ENCODE measurements at places on chromosomes 7 and 10.

DNA sequence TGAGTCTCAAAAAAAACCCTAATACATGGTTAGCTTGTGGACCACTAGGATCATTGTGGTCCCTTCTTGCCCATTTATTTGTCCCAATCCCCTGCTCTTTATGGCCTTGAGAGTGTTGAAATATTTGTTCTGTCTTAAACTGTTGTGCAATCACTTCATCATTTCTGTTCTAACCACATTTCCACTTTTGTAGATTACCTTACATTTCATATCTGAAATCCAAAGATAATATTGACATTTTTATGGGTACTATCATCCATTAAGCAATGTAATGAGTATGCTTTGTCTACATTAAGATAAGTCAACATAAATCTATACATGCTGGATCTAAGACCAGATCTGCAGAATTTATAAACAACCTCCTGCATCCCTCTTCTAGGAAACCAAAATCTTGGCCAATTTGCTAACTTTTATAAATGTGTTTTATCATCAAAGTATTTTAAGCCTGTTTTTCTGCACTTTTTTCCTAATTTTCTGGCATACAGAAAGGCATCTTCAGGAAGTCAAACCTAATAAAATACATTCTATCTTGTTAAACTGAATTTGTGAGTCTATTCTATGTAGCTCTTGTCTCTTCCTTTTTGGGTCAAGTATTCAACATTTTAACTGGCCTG, 359.4 kb upstream of the CELF2 start:
- no peak for DNase-seq

- DNase-seq = peak; percentile 38
Observed at GRCh38 chr10:106716381-106716780, 448.1 kb downstream of the SORCS1 start.

DNA sequence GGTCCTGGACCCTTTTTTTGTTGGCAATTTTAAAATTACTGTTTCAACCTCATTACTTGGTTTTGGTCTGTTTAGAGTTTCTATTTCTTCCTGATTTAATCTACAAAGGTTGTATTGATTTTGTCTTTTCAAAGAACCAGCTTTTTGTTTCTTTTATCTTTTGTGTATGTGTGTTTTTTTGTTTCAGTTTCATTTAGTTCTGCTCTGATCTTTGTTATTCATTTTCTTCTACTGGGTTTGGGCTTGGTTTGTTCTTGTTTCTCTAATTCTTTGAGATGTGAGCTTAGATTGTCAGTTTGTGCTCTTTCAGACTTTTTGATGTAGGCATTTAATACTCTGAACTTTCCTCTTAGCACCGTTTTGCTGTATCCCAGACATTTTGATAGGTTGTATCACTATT, 8.5 kb upstream of the MRPS33 start:
- DNase-seq = no peak

GRCh38 chr10:10295537-10295936, 722.1 kb upstream of the CELF2 start:
- DNase-seq = no peak

- no peak for DNase-seq
Observed at GRCh38 chr7:73719806-73720169, 319 bp upstream of the STX1A start.

DNA sequence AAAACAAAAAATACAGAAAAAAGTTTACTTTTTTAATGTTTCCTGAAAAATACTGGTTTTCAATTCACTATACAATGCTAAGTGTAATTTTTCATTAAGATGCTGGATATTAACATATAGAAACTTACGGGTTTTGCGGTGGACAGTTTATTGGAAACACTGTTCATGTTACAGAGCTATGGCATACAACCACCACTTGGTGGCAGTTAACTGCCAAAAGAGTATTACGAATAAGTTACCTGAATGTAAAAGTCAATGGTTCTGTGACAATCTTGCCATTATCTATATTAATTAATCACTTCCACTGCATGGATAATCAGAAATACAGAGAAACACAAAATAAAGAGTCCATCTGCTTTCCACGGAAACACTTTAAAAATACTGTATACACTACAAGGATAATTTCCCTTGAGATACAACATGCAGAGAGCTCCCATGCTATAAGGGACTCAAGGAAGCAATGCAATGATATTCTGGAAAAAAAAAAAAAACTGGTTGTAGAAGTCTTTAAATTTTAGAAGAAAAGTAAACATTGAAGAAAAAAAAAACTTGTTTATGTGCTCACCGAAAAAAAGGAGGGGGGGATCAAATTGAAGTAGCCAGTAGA, 97.0 kb downstream of the TPK1 start:
- DNase-seq = no peak

DNA sequence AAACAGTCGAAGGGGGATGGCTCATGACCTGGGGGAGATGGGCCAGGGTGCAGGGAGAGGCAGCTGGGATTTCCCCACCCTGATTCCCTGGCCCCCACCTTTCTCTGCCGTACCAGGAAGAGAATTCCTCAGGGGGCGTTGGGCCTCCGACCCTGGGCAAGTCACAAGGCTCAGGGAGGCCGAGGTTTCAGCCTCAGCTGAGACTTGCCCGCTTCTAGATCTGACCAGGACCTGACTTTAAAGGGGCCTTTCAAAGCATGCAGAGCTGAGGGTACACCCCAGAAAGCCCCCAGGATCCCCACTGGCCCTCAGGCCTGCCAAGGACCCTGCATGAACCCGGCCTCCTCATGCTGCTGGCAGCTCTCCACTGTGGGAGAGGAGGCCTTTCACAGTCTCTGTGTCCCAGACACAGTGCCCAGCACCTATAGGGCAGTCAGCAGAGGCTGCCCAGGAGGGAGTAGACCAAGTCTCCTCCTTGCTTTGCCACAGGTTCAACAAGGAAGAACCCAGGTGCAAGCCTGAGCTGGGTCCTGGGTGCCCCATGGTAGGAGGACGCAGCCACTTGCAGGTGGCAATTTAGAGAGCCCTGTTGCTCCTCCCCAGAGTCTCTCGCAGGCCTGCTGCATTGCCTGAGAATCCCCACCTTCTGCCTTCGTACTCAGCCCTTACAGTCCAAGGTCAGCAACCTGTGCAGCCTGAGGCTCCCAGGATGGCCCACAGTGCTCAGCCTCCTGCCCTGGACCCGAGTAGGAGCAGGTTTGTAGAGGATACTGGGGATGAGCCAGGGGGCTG, 89.3 kb downstream of the CHST15 start:
- no peak for DNase-seq

DNA sequence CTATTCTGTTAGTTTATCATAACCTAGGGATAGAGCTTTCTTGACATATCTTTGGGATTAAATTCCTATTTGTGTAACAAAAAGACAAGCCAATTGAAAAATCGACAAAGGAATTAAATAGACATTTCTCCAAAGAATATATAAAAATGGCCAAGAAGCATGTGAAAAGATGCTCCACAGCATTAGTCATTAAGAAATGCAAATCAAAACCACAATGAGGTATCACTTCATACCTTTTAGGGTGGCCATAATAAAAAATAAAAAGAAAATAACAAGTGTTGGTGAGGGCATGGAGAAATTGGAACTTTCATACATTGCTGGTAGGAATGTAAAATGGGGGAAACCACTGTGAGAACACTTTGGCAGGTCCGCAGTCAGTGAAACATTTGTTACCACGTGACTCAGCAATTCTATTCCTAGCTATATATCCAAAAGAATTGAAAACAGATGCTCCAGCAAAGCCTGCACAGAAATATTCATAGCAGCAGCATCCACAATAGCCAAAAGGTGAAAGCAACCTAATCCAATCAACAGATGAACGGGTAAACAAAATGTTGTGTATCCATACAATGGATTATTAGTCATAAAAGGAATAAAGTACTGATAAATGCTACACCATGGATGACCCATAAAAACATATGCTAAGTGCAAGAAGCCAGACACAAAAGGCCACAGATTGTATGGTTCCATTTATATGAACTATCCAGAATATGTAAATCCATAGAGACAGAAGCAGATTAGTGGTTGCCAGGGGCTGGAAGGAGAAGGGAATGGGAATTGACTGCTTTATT, 20.5 kb downstream of the SPAG6 start:
- DNase-seq = no peak

DNA sequence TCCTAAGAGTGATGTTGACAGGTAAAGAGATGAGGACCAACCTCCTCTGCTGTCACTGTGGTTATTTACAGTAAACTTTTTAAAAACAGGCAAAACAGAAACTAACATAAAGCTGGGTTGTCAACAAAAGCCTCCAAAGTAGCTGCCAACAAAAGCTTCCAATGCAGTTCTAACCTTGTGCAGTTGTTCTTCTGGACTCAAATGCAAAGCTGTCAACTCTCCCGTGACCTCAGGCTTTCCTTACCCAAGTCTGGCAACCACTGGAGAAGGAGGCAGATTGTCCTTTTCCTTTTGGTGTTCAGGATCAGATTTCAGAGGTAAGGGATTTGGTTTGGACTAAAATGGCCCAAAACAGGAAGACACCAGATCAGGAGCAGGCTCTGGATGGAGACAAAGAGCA, 63.1 kb downstream of the DLG5 start:
- DNase-seq = no peak

DNA sequence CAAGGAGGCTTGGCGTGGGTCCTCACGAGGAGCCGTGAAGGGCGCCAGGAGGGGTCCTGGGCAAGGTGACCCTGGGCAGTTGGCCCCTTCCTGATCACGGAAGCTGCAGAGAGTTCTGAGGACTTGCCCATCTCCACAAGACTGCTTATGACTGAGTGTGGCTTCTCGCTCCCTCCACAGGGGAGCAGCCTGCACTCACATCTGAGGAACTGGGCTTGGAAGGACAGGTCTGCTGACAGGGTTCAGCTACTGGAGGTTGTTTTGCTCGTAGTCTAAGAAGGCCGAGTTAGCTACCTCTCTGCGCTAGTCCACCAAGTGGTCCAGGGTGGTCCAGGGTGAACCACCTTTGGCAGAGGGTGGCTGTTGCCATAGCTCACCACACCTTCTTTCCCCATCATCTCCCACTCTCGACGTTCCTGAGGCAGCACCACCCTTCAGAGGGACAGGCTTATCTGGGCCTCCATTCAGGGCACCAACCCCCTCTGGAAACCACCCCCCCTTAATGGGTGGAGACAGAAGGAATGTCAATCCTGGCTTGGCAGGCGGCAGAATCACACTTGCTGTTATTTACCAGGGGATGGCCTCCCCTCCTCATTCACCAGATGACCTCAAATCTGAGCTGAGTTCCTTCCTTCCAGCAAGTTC, 38.2 kb downstream of the FAM53B start:
- no peak for DNase-seq

All from skin of body (tissue), 3 donors.